ENCODE measurements at places on chromosomes 3 and 15.

DNA sequence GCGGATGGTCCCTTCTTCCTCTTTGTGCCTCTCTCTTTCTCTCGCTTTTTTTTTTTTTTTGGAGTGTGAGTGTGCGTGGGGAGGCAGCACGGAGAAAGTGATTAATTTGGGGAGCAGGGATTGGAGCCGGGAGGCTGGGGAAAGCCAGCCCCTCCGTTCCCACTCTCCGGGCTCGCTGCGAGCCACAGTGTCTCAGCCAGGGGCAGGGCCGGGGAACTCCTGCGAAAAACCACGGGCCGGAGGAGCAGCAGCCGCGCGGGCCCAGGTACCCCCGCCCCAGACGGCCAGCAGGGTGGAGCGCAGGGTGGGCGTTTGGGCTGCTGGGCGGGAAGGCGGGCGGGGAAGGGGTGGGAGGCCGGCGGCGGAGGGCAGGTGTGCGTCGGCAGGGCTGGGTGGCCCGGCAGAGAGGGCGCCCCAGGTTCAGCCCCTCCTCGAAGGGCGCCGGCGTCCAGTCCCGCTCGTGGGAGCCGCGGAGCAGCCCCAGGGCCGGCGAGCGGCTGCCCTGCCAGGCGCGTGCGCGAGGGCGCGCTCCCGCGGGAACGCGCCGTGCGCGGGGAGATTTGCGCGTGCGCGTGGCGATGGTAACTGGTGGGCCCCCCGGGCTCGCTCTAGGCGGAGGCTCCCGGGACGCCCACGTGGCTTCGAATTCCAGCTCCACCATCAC, 1.4 kb downstream of the CHL1 start:
- DNase-seq = no peak

DNA sequence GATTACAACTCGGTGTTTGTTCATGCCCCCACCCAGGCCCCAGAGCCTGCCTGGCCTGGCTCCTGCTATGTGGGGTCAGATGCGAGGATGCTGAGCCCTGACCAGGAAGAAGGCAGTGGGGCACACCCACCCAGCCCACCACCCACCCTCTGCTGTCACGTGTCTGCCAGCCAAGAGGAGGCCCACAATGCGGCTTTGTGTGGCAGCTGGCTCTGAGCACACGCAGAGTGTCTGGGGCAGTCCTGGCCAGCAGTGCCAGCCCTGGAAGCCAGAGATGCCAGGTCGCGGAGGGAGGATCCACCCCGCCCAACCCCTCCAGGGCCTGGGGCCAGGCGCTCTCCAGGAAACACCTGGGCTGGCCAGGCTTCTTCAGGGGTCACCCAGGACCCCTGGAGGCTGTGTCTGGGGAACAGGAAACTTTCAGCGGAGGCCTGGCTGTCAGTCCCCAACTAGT, 26.4 kb upstream of the KLF13 start:
- no peak for DNase-seq

- no peak for DNase-seq
Observed at GRCh38 chr3:73727854-73728253, 103.1 kb upstream of the PDZRN3 start.

DNA sequence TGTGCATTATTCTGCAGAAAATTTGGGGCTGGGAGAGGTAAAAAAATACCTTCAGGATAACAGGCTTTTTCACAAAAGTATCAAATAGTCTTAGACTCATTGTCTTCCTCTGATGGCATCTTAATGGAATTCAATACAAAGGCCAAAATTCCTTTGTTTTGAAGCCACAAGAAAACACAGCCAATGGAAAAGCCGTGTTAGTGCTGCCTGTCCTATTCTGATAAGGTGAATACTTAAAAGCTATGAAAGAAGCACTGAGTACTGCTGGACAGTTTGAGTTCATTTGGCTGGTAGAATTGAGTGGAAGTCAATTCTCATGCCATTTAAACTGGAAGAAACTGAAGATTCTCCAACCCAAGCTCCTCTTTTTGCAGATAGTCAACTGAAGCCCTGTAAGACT, 395.3 kb upstream of the TPRG1 start:
- no peak for DNase-seq

DNA sequence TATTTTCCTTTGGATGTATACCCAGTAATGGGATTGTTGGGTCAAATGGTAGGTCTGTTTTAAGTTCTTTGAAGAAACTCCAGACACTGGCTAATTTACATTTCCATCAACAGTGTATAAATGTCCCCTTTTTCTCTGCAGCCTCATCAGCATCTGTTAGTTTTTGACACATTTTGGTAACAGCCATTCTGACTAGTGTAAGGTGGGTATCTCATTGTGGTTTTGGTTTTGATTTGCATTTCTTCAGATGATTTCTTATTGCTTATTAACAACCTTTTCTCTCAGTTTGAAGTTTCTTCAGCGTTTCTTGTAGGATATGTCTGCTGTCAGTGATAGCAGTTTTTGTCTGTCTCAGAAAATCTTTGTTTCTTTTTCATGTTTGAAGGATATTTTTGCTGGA, 15.4 kb downstream of the GALK2 start:
- no peak for DNase-seq

GRCh38 chr15:96340598-96341512, 10.4 kb downstream of the NR2F2 start:
- DNase-seq = no peak

Data from CD4-positive, alpha-beta T cell treated with Interferon gamma for 1 hour (primary cell).